ENCODE measurements at places on chromosomes 4 and X. TPM values are rescaled to one million over a fixed set of nuclear protein-coding genes. Genes with fewer than 3 reads are reported as not detected.

DNA sequence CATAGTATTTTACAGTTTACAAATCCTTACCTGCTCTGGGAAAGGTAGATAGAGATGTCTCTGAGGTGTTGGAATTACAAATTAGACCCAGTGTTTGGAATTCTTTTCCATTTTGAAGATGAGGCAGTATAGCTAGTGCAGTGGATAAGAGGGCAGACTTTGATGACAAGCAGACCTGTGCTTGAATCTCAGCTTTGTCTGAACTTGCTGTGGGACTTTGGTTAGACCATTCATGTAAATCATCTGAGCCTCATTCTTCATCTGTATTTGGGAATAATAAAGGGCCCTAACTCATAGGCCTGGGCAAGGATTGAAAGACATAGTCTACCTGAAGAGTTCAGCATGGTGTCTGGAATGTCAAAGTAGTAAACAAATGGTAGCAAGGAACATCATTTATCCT, 77.2 kb upstream of the BOD1L1 start:
- no peak for DNase-seq
- no peaks in the 10 kb centered on the region for H3K36me3 ChIP-seq
- no peak overlapping the region for H3K4me3 ChIP-seq
- H3K27me3 ChIP-seq: no peaks in the 10 kb centered on the region

- no peak overlapping the region for H3K27ac ChIP-seq
- DNase-seq: no peak
- no peaks in the 10 kb centered on the region for H3K4me1 ChIP-seq
- H3K36me3 ChIP-seq: no peaks in the 10 kb centered on the region
- H3K27me3 ChIP-seq: no peaks in the 10 kb centered on the region
Observed at GRCh38 chrX:85375333-85375738, 4.1 kb downstream of the POF1B start.

- H3K27ac ChIP-seq: no peak overlapping the region
- no peaks in the 10 kb centered on the region for H3K36me3 ChIP-seq
- H3K4me3 ChIP-seq: no peak overlapping the region
- no peaks in the 10 kb centered on the region for H3K4me1 ChIP-seq
Observed at GRCh38 chr4:80424225-80424581, 88.7 kb downstream of the CFAP299 start.

DNA sequence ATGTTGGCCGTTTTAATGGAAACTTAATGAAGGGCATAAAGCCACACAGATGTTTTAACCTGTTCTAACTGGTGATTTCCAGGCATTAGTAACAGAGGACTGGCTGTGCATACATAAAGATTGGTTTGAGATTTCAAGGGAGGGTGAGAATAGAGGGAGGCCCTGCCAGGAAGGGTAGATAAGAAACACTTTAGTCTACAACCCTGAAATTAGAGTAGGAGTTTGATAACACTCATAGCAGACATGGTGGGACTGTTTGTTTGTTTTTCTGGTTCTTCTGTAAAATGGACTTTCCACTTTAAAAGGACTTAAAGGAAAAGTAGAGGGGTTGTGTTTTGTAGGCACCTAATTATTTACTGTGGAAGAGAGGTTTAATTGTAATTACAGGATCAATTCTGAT, 16.2 kb downstream of the SLC4A4 start:
- H3K4me1 ChIP-seq: no peaks in the 10 kb centered on the region
- H3K27ac ChIP-seq: no peak overlapping the region
- no peaks in the 10 kb centered on the region for H3K36me3 ChIP-seq
- H3K27me3 ChIP-seq: no peaks in the 10 kb centered on the region

Gene NSG1
- total RNA-seq: 0.42 TPM

Gene SASH3
- total RNA-seq: 10.4 TPM

Gene TSPAN7
- total RNA-seq: 53.8 TPM

Gene ZDHHC15
- total RNA-seq: 2.8 TPM

Gene MMRN1
- 68.4 TPM for total RNA-seq

Gene SCARB2
- 98.4 TPM for total RNA-seq

Data from esophagus muscularis mucosa (tissue), 4 donors.